Sigmoid colon (tissue), 7 donors: ENCODE measurements at places on chromosomes 4 and X.

DNA sequence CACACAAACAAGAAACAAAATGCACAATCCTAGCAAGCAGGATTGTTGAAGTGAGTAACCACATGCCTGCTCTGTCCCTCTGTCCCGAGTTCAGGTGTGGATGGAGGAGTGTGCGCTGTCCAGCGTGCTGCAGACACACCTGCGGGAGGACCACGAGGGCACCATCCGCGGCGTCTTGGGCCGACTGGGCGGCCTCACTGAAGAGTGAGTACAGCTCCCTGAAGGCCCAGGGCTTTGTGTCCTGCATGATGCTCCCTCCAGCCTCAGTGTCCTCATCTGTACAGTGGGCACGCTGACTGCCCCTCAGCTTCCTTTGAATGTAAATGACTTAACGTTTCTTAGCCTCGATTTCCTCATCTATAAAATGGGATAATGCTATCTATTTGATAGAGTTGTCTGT, 82.5 kb downstream of the EVC start:
- DNase-seq: peak; percentile 50

DNA sequence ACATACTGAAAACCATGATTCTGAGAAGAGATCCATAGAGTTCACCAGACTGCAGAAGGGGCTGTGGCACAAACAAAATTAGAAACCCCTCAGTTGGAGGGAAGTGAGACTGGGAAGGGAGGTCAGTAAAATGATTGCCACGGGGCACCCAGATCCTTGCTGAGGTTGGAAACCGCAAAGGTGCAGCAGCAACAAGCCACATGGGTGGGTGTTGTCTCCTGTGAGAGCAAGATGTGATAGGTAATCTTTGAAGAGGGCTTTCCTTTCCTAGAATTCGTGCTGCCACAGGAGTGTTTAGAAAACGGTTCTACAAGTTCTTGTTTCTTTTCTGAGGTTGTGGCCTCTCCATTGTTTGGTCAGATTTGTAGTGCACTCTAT, 85.5 kb downstream of the NFKB1 start:
- DNase-seq: no peak

DNA sequence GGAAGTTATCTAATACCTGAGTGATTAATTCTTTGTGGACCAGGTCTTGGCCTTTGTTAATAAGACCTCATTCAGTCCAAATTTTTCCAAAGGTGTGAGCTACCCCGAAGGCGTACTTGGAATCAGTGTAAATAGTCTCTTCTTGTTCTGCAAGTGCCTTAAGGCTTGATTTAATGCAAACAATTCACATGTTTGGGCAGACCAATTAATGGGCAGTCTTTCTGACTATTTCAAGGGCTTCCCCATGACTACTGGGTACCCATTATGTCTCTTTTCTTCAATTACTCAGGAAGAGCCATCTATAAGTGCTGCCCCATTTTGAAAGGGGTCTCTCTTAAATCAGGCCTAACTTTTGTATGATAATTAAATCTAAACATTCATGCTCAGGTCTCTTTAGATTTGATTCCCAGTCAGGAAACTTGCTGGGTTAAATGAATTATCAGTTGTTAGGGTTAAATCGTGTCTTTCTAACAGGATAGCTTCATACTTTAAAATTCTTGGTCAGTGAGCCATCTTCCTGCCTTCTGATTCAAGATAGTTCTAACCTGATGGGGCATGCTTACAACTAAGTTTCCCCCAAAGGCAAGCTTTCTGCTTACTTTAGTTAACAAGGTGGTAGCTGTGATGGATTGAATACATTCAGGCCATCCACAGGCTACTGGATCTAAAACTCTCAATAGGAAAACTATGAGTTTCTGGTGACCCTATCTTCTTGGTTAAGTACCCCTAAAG, 179.6 kb downstream of the CCNG2 start:
- no peak for DNase-seq

- no peak for DNase-seq
Observed at GRCh38 chr4:112759313-112759712, 122.4 kb downstream of the LARP7 start.

GRCh38 chr4:37686373-37687193, at the start of gene RELL1:
TSS of gene RELL1 (minus strand) at chr4:37686376. CDS start at chr4:37686287, 89 bp downstream.
- DNase-seq: peak; percentile 100

DNA sequence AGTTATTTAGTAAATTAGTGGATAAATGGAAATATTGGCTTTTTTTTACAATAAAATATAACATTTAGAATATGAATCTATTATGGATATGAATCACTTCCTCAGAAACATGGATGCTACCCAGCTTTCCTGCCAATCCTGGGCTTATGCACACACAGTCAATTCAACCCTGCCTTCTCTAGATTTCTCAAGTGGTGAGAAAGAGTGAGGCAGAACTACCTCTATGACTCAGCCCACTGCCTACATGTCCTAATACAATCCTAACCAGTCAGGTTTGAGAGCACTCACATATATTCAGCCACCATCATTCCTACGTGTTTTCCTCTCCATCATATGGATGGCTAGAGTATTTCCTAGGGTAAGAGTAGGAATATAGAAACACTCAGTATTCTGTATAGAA, 91.1 kb upstream of the ANKRD50 start:
- no peak for DNase-seq

DNA sequence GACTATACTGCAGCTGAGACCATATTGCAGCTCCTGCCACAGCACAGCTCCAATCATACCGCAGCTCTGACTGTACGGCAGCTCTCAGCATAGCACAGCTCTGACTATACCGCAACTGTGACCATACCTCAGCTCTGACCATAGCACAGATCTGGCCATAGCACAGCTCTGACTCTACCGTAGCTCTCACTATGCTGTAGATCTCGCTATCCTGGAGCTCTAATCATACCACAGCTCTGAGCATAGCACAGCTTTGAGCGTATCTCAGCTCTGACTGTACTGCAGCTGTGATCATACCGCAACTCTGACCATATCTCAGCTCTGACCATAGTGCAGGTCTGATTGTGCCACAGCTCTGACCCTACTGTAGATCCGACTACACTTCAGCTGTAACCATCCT, 139.2 kb downstream of the ASMT start:
- no peak for DNase-seq

DNA sequence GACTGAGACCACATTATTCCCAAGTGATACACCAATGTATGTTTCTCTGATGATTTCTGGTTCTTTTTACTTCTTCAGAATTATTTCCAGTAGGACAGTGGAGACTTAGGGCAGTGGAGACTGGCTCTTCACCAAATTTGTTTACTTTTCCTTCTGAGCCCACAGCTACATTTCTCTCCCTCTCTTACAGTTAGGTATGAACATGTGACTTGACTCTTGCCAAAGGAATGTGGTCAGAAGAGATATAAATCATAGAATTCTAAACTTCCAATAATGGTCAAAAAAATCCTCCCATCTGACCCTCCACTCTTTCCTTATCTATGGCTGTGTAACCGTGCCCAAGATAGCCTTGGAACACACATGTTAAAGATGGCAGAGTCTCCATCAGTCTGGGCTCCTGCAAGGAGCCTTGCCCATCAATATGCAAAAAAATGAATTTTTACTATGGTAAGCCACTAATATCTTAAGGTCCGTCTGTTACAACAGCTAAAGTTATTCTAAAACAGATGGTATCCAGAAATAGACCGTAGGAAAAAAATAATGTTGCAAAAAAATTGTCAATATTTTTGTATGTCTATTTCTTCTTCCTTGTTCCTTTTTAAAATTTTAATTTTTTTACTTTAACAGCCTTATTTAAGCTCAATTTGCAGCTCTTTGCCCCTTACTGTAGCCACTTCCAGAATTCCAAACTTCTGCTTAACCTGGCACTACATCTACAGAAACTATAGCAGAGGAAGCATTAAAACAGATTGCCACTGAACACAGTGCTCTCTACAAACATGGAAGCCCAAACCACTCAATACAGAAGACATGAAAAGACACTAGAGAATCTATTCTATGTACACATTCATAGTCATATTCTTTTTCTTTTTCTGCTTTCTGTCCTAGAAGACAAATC, 260.7 kb downstream of the COL25A1 start:
- no peak for DNase-seq

- DNase-seq: no peak
Observed at GRCh38 chr4:110793381-110793801, 170.5 kb upstream of the PITX2 start.

- DNase-seq: no peak
Observed at GRCh38 chr4:127403471-127404084, 229.2 kb upstream of the INTU start.

GRCh38 chrX:53263597-53264094, 17.7 kb downstream of the IQSEC2 start:
- no peak for DNase-seq

- DNase-seq: no peak
Observed at GRCh38 chr4:5112333-5113095, 61.2 kb downstream of the STK32B start.

GRCh38 chr4:17915439-17915838, 104.7 kb downstream of the NCAPG start:
- no peak for DNase-seq

DNA sequence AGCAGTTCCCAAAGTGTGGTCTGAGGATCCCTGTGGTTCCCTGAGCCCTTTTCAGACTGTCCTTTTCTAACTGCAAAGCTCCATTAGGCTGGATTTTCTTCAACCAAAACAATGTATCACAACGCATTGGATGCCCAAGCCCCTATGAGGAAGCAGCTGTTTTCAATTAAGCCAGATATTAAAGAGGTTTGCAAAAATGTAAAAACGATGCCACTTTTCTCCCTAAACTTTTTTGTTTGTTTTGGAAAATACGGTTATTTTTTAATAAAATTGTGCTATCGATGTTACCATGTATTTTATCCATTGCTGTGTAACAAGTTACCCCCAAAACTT, 170.4 kb upstream of the BCOR start:
- DNase-seq: no peak
